ENCODE measurements at places on chromosomes 6 and 20.

- DNase-seq = no peak
Measured at GRCh38 chr20:33606118-33606771, 55.9 kb upstream of the C20orf144 start.

DNA sequence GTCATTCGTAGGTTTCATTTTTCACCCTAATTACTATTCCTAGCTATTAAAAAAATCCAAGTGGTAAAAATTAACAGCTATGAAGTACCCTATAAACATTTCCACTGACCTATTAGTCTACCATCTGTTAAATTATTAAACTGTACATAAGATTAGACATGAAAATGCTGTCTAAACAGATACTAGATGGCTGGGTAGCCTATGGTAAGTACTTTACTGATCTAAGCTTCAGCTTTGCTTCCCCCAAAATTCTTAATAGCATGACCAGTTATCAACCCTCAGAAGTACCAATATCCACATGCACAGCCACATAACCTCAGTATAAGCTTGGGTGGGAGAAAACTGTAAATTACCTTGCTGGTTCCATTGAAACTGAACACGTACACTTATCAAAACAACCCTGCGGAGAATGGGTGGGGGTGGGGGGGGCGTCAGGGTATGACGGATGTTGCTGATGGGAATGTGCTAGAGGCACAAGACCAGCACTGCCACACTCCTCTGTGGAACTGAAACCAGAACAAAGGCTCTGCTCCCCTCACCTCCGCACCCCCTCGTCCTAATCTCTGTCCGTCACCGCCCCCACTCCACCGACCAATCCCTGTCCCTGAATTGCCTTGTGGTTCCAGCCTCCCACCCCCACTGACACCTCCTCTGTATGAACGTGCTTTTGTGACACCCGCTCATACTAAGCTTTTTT, 45.3 kb downstream of the B4GALT5 start:
- peak; percentile 62 for DNase-seq

DNA sequence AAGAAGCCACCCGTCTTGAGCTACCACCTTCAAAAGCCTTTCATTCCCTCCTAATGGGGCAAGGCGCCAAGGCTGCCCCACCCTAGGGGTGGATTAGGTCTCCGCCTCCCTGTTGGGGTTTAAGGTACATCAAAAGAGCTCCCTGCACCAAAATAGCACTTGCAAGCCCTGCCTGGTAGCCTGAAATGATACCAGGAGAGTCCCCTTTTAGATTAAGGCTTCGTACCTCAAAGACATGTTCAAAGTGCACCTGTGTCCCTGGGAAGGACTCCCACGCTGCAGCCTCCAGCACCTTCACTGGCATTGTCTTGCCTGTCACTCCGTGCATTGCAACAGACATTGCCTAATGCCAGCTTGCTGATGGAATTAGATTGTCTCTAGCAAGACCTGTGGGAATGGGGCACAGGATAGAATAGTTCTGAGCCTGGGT, 15.7 kb upstream of the CDKN1A start:
- DNase-seq = no peak

DNA sequence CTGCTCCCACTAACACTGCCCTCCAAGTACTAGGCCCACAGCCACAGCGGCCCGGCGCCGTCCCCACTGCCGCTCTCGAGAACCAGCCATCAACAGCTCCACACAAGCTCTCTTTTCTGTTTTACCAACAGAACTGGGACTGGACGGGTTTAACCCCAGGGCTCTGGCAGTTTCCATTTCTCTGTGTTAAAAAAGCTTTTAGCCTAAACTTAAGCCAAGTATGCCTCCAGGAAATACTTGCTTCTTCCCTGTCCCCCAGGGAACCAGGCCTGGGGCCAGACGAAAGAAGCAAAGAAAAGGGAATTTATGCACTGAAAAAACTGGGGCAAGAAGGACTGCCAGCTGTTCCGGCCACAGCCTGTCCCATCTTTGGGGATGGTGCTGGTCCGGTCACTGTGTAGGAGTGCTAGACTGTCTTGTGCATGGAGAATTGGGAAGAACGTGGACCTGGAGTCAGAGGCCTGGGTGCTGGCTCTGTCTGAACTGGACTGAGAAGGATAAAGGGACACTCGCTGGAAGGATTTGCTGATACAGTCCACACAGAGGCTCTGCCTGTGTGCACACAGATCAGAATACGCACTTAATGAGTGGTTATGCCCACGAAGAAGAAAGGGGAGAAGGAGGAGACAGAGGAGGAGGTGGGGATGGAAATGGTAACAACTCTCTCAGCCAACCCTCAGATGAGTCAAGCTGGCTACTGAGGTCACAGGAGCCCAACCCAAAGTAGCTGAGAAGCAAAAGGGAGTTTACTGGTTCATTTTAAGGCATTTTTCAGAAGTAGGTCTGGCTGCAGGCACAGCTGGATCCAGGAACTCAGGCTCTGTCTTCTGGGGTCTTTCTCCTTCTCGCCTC, 254.4 kb upstream of the PMEPA1 start:
- DNase-seq = no peak

DNA sequence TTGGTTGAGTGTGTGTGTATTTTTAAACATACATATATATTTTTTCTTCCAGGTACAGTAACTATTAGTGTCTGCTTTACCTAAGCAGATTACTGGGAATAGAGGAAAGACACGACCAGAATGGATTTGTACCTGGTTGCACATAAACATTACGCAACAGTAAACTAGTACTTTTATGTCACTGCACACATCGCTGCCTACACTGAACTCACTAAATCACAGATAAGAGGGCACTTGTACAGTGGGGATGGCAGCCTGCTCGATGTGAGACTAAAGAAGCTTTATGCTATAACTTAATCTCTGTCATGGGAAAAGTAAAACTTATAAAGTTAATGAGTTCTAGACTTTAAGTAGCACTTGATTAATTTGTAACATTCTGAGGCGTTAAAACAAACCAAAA, 89.5 kb upstream of the SIM1 start:
- no peak for DNase-seq

DNA sequence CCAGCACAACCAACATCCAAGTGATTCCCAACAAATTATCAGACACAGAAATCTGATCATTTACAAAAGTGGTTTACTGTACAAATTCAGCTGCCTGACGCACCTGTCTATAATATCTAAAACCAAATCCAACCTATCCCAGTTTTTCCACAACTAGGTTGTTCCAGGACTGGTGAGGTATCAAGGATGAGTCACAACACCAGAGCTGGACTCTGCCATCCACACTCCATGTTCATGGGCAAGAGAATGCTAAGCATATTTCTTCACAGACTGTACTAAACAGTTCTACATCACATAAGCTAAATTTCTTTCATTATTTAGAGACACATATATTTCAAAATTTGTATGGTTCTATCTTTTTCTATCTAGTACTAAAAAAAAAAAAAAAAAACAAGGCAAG, 141.6 kb downstream of the BTBD9 start:
- DNase-seq = no peak

DNA sequence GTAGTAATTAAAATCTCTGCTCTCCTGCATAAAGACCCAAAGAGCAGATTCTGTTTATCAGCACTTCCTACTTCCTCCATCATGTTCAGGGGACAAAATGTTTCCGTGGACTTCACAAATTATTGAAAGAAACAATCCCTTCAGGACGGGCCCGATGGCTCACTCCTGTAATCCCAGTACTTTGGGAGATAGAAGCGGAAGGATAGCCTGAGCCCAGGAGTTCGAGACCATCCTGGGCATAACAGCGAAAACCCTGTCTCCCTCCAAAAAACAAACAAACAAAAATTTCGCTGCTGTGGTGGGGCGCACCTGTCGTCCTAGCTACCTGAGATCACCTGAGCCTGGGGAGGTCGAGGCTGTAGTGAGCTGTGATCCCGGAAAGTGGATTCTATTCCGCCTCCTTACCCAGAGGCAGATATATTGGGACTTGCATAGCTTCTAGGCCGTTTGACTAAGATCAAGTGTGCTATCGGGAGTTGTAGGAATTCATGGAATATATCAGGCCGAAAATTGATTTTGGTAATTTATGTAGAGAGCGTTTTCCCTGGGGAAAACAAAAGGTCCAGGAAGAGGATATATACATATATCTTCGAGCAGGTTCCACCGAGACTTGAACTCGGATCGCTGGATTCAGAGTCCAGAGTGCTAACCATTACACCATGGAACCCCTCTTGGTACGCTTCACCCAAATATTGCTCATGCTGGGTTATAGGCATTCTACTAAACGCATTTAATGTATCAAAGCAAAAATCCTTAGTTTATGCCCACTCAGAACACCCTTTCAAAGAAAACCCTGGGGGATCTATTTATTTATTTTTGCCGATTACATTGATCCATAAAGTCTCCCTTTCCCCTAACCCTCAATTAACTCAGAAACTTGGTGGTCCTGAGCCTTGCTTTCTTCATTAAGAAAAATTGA, 74.5 kb upstream of the ZNF184 start:
- no peak for DNase-seq

- DNase-seq = no peak
Measured at GRCh38 chr6:162580619-162581018, 146.9 kb downstream of the PRKN start.

GRCh38 chr6:7468382-7469081, 72.9 kb upstream of the DSP start:
- peak; percentile 31 for DNase-seq

DNA sequence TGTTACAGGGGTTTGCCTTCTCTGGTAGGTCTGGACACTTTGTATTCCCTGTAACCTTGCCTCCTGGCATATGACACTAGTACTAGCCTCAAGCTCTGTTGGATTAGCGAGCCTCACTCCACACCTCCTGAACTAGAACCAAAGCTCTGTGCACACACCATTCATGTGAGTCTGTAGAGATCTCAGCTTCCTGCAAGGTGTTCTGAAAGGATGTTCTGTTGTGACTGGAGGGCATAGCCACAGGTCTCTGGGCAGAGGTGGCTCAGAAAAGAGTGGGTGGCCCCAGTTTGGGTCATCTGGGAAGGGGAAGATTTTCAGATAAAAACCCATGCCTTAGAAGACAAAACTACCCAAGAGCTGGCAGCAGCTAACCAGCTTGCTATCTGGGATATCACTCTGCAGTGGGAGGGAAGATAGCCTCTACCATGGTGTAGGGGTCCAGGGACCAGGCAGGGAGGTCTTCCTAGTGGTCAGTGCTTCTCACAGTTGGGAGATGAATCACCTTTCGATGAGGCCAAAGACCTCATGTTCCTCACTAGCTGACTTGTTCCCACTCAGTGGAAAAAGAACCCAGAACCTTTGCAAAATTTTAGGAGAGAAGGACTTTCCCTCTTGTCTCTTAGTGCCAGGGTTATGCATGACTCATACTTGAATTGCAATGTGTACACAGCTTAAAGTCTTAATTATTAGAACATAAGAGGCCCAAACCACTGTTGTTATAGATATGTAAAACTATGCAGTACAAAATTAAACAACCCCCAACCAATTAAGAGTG, 41.4 kb downstream of the HLA-F start:
- DNase-seq = no peak

DNA sequence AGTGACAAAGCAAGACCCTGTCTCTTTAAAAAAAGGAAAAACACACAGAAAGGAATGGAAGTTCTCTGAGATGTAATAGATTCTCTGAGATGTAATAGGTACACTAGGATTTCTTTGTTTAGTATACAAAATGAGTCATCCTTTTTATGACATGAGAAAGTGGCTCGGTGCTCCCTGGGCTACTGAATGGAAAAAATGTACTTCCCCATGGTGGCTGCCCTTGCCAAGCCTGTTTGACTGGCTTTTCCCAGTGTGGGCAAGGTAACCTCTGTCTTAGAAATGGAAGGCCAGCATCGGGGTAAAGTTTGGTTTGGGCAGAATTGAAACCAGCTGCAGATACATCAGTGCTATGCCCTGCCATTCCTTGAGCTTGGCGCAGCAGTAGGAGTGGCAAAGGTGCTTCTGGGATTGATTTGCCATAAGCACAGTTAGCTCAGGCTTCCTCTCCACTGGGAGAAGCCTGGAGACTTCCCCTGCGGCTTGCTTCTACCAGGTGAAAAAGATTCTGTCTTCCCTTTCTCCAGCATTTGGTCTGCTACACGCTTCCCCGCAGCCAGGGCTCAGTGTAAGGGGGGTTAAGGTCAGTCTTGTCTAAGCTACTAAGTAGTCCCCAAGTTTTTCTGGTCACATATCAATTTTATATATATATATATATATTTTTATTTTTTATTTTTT, 24.5 kb downstream of the ARFGEF2 start:
- no peak for DNase-seq

DNA sequence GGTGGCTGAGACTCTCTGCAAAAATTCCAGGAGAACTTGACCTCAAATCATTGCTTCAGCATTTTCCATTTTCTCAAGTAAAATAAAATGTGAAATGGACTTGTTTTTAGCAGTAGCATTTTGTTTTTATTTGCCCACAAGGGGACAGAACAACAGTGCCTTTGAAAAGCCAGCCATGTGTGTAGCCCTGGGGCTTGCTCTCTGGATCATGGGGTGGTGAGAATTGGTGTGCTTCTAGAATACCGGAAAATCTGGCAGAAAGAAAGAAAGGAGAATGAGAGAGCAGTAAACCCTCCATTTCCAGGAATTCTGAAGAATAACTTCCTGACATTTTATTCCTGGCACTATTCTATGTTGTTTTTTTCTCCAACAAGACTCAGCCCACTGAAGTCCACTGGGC, 254.7 kb upstream of the MOCS1 start:
- no peak for DNase-seq

- no peak for DNase-seq
Measured at GRCh38 chr20:63305393-63305792, 12.4 kb downstream of the COL20A1 start.

GRCh38 chr6:114364301-114364700, 21.5 kb upstream of the HS3ST5 start:
- DNase-seq = no peak

GRCh38 chr6:31035862-31036497, 25.7 kb downstream of the MUC22 start:
- DNase-seq = no peak

DNA sequence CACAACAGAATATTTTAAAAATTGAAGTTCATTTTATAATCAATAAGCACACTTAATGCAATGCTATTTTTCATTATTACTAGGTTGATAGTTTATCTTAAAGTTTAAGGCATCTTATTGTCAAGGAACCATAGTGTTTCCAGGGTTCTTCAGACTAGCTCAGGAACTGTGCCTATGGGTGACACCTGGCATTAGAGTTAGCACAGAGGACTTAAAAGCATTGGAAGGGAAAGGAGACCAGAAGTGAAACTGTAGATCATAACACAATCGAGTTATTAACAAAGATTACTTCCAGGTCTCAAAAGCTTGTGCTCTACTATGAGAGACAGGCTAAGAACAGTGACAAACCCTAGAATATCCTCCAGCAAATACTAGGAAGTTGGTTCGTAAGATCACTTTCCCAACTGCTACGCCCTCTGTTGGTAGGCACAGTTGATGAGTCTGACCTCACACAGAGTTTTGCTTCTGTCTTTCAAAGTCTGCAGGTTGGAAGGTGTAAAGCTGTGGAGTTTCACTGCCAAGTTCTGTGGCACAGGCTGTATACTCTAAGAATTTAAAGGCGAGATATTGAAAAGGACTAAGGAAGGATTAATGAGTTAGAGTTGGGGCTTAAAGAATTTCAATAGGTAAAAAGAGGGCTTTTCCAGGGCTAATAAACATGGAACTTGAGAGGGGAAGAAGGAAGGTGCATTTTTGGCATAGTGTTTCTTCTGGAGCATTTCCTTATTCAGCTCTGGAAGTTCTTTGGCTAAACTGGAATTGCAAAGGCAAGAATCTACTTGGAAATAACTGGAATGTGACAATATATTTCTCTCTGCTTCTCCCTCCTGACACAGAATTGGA, 531.3 kb upstream of the JAG1 start:
- peak; percentile 9 for DNase-seq

- no peak for DNase-seq
Measured at GRCh38 chr6:157150076-157150475, 173.2 kb downstream of the TMEM242 start.
